ENCODE measurements at places on chromosomes 2 and 18.

DNA sequence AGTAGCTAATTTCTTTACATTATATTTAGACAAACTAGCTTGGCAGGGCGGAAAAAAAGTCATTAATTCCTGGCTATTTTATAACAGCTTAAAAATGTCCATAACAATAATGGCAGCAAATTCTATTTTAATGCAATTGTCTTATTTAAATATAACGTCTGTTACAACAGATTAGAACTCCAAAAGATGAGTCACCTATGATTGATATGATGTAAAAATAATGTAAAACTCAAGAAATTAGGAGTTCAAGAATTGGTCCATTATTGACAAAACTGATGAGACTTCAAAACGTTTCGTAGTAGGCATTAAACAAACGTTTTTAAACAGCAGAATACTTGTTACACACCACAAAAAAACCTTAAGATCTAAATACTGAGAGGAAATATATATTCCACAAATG, 2.7 kb downstream of the XPO1 start:
- DNase-seq = no peak

DNA sequence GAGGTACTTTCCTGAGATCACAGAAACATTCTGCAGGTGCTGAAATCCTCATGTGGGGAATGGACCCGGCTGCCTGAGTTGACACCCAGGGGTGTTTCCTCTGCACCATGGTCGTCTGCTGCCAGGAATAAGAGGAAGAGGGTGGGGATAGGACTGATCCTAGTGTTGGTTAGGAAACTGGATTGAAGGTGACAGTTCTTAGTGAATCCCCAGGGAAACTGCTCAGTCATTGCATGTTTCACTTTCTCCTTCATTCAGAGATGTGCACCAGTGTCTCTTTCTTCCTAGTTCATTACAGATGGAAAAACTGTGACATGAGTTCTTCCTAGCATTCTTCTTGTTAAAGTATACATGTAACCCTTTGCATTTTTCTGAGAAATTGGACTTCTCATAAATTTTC, 294.3 kb downstream of the PTGR3 start:
- DNase-seq = no peak

DNA sequence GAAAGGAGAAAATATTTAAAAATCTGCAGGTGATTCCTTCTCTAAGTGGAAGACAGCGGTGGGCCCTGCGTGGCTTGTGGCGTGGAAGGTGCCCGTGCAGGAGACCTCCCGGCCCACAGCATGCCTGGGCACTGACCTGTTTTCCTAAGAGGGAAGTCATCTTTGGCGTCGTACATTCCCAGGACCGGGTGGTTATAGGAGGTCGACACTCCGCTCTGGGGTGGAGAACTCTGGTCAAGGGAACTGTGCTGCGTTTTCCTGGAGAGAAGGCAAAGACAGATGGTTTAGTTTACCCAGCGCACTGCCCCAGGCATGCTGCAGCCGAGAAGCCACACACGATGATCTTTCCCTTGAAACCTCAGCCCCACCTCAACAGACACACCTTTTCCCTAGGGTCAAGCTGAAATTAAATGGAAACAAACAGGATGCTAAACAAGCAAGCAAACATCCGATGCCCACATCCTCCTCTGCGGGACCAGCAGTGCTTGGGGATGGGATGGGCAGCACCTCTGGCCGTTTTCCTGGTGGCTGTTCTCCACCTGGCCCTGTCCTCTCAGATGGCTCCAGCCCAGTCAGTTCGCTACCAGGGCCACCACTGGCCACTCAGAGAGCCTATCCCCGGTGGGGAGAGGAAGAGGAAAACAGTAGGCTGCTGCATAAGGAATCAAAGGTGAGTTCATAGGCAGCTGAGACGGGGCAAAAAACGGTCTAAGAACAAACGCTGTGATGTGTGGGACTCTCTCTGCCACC, 244.1 kb downstream of the HDAC4 start:
- DNase-seq = no peak

DNA sequence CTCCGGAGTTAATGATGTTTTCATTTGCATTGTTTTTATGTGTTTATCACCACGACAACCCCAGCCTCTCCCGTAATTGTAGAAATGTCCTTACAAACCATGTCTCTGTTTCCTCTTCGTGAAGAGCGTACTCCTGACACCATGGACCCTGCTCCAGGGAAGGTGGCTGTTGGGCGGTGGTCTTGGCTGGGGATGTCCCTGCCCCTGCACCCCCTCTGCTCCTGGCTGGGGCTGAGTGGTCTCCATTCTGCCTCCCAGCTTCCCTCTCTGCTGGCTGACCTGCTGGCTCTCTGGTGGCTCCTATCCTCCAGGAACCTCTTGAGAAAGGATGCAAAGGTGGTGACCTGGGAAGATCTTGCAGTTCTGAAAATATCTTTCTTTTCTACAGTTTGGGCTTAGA, 81.1 kb downstream of the ASB1 start:
- no peak for DNase-seq

- DNase-seq = no peak
Measured at GRCh38 chr2:226155093-226155875, 644.3 kb downstream of the IRS1 start.

DNA sequence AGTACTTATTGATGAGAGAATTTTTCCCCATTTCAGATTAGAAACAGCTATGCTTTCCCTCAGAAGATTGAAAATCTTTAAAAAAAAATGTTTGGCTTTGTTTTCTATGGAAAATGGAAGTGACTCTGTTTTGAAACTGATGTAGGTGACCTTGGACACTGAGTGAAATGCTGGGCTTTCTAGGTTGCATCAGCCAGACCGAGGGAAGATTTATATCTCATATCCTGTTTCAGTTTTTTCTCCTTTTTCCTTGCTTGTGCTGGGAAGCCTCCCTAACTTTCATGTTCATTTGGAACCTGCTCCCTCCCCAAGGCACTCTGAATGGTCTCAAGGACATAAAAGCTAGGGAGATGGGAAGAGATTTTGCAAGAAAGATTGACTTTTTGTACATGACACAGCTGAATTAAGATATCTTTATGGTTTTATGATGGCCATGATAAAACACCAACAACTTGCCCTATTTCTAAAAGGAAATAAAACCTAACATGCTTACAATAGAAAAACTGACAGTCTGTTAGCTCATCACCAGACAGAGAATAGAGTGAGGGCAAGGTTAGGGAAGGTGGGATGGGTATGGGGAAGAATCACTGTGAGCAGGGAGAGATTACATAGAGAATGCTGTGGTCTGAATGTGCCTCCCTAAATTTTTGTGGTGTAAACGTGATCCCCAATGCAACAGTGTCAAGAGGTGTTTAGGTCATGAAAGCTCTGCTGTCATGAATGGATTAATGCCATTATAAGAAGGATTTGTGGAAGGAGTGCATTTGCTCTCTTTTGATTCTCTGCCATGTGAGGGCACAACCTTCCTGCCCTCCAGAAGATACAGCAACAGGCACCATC, 249.7 kb downstream of the TPGS2 start:
- no peak for DNase-seq

DNA sequence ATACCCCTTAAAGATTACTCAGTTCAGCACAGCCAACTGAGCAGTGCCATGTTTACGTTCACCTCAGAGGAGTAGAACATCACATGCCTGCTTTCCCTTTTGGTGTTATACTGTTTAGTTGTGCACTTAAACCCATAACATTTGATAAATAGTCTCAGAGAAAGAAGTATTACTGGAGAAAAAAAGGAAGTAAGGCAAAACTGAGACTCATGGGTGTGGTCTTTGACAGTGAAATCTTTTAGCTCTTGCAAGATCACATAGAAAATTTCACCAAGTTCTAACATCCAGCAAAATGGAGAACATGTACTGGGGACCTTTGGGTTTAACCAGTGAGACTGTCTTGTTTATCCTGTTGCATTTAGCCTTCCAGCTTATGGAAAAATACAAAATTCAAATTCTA, 5.6 kb downstream of the TANK start:
- peak; percentile 22 for DNase-seq

DNA sequence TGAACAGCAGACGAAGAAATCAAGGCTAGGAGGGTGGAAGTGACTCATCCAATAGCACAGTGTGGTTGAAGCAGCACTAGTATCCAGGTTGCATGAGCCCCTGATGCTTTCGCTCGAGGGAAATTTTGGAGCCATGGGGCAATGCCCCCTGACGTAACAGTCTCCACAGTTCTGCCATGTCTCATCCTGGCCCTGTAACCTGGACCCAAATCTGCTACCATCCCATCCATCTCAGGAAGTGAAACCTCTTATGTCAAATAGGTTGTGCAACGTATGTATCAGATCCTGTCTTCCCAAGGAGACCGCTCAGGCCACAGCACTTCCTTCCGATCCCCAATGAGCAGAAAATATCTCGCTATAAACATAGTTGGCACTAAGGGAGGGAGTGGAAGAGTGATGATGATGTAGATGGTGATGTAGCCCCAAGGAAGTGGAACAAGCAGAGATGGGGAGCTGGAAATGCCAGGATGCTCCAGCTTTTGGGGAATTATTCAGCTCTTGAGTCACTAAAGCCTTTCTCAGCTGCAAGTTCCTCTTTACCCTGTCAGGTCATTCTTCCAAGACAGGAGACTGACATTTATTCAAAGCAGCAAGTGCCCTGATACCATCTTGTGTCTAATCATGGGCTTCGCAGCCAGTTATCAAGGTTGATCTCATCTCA, 3.0 kb upstream of the IL1B start:
- no peak for DNase-seq

- no peak for DNase-seq
Measured at GRCh38 chr2:70671092-70671675, 96.8 kb downstream of the ADD2 start.

DNA sequence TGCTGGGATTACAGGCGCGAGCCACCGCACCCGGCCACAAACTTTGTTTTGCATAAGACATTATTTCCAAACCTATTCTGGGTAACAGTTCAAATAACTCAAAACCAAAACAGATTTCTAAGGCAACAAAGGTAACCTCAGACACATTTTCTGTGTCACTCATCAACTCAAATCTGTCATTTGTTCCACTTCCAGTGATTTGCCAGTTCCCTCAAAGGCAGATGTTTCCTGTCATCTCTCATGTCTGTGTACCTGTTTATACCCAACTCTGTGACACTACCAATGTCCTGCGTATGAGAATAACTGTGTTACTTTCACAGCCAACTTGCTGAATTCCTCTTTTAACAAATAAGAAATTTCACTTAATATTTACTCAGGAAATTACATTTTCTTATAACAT, 54.4 kb downstream of the SCN3A start:
- no peak for DNase-seq

DNA sequence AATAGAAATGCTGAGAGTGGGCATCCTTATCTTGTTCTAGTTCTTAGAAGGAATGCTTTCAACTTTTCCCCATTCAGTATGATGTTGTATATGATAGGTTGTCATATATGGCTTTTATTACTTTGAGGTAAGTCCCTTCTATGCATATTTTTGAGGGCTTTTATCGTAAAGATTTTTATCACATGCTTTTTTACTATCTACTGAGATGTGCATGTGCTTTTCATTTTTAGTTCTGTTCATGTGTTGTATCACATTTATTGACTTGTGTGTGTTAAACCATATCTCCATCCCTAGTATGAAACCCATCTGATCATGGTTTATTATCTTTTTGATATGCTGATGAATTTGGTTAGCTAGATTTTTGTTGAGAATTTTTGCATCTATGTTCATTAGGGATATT, 1008.8 kb downstream of the CNTNAP5 start:
- DNase-seq = no peak

GRCh38 chr2:126406267-126406666, 249.7 kb upstream of the GYPC start:
- no peak for DNase-seq

DNA sequence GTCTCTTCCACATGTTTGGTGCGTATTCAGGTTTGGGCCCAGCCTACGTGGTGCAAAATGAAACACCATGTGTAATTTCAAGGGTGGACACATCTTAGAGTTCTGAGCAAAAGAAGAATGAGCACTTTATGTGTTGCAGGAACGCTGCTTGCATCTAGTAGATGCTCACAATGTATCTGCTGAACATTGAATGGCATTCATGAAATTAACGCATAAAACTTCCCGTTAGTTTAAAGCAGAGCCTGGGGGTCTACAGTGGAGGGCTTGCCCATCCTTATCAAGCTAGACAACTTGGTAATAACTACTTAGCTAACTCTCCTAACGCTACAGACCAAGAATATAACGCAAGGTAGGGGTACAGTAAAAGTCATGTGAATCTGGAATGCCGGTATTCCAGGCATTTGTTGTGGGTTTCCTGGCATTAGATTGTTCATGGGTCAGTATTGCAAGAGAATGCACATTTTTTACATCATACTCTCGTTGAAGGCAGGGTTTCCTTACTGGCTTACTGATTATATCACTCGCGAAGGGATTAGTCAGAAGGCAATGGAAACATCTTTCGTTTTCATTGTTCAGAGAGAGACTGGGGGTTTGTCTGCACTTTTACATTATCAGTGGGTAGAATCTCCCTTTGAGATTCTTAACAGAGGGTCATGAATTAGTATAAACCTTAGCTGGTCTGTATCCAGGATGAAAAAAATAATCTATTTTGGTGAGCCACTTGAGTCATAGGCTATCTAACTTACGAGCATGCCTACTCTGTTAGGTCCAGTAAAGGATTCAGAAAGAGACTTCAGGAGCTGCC, 229.5 kb upstream of the EPAS1 start:
- no peak for DNase-seq

DNA sequence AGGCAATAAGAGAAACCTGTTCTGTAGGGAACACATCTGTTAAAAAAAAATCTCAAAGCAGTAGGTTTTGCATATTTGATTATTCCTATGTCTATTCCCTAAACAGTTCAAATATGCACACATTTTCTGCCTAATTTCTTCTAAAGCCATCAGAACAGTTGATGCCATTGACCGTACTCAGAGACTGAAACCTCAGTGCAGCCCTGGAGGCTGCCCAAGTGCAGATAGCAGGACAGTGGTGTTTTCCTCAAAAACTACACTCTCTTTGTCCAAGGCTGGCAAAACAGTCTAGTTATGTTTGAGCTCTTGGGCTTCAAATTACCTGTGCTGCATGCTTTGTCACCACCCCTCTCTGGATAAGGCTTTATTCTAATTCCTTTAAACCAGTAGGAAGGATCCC, 23.3 kb upstream of the NFE2L2 start:
- no peak for DNase-seq

GRCh38 chr2:80610108-80610507, 305.6 kb upstream of the LRRTM1 start:
- no peak for DNase-seq

- no peak for DNase-seq
Measured at GRCh38 chr2:179483131-179483530, 218.5 kb upstream of the SESTD1 start.

DNA sequence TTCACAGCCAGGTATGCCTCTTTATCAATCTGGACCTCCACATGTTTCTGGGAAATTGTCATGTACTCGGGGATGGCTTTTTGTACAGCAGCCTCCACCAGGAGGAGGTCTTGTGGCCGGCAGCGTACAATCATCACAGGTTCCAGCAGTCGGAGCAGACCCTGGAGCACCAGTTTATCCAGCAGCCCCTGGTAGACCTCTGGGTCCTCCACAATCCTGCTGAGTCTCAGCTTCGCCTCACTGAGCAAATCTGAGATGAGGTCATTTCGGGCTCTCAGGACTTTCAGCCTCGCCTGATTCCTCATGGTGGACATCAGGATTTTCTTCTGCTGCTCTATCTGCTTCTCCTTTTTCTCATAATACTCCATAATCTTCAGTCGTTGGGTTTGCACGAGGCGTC, 32.8 kb downstream of the TMEM247 start:
- no peak for DNase-seq
